ENCODE measurements at places on chromosomes 12 and 14.

DNA sequence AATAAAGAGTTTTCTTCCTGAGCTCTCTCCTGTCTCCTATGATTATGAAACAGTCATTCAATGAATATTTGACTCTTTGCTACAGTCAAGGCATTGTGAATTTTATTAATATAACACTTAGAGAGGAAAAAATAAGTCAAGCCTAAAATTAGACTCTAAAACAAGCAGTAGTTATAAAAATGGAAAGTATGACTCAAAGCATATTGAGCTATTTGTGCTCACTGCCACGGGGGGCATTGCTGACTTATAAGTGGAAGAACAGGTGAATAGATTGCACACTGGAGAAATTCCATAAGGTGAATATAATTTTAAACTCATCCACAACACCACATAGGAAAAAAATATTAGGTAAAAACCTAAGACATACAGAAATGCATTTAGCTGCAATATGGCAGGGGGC is 87.7 kb upstream of the CCDC196 start:
- no peak for DNase-seq

DNA sequence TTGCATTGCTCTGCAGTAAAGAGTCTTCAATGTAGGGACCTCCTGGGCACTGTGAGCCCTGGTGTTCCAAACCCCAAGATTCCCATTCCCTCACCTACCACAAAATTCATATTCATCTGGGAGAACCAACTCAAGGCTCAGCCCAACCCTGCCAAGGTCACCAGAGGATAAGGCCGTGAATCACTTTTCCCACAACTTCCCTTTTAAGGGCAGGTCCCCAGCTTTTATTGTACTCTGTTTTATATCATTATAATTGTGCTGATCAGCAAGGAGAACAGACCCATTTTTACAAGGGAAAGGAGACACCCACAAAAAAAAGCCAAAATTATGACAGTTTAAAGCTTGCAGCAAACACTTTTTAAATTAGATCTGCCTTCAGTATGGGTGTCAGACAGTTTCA is 363.0 kb upstream of the FKBP4 start:
- DNase-seq: no peak

GRCh38 chr12:53775478-53776145 is 23.8 kb upstream of the CISTR start:
- DNase-seq: no peak

- DNase-seq: peak; percentile 70
Observed at GRCh38 chr12:48000878-48001504, 3.3 kb downstream of the COL2A1 start.

- DNase-seq: no peak
Observed at GRCh38 chr12:30691122-30691879, 4.4 kb downstream of the IPO8 start.

DNA sequence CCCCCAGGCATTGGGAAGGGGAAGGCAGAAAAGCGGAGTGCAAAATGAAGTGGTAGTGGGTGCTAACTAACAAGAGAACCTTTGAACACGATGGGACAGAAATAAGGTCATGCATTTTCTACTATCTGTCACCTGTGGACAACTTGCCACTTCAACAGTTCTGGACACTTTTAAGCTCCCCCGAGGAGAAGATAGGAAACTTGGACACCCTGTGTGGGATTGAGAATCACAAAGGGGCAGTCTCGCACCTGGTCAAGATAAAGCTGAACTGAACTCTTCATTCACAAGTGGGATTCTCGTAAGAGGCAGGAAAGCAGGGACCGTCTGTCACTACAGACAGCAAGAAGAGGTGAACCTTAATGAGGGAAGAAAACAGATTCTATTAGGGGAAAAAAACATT is 51.6 kb downstream of the EIF2S3B start:
- DNase-seq: no peak

GRCh38 chr12:51246254-51246853 is 7.7 kb downstream of the DAZAP2 start:
- no peak for DNase-seq

DNA sequence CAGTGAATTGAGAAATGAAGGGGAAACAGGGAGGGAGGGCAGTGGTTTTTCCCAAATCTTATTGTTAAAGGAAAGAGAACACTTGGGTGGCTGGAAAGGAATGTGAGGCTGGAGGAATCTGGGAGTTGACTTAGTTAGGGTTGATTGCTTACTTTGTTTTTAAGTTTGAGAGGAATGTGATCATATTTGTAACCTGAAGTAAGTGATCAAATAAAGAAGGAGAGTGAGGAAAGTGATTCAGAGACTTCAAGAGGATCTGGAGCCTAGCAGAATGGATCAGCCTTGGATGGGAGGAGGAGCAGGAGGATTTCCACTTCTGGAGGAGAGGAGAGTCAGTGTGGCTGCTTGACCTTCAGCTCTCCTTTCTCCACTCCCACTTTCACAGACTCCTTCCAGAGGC is 6.0 kb upstream of the LRP6 start:
- DNase-seq: no peak

DNA sequence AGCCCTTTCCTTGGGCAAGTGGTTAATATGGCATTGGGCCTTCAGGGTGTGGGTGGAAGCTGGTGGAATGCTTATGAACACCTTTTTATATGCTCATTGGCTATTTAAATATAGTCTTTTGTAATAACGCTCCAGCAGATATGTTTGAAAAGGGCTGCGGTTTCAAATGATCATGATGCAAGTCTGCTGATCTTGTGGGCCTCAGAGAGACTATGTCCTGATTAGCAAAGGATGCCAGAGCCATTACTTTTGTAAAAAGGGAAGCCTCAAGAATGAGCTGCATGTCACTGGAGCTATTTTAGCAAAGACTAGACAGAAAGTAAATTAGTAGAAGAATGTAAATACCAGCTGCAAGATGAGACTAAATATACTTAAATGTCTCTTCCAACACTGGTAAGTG is 200.5 kb downstream of the GXYLT1 start:
- no peak for DNase-seq

GRCh38 chr14:24465368-24465767 is 22.8 kb upstream of the SDR39U1 start:
- no peak for DNase-seq

GRCh38 chr12:9273276-9273675 is 65.1 kb upstream of the PZP start:
- no peak for DNase-seq

GRCh38 chr12:27467641-27468040 is 21.1 kb downstream of the SMCO2 start:
- no peak for DNase-seq

DNA sequence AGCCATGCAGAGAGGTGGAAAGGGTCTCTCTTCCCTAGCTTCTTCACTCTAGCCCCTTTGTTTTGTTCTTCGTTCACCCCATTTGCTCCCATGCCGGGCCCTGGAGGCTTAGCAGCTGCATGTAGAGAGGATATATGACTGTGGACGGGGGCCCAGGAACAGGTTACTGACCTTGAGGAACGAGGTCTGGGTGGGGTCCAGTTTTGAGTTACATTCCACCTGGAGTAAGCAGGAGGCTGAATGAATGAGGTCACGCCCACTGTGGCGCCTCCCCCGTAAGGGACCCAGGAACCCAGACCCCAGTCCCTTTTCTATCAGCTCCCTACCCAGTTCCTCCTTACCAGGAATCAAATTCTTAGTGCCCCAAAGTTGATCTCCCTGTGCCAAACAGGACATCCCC is 6.6 kb downstream of the NDRG2 start:
- DNase-seq: no peak

GRCh38 chr14:32381869-32382268 is 52.8 kb downstream of the AKAP6 start:
- no peak for DNase-seq

DNA sequence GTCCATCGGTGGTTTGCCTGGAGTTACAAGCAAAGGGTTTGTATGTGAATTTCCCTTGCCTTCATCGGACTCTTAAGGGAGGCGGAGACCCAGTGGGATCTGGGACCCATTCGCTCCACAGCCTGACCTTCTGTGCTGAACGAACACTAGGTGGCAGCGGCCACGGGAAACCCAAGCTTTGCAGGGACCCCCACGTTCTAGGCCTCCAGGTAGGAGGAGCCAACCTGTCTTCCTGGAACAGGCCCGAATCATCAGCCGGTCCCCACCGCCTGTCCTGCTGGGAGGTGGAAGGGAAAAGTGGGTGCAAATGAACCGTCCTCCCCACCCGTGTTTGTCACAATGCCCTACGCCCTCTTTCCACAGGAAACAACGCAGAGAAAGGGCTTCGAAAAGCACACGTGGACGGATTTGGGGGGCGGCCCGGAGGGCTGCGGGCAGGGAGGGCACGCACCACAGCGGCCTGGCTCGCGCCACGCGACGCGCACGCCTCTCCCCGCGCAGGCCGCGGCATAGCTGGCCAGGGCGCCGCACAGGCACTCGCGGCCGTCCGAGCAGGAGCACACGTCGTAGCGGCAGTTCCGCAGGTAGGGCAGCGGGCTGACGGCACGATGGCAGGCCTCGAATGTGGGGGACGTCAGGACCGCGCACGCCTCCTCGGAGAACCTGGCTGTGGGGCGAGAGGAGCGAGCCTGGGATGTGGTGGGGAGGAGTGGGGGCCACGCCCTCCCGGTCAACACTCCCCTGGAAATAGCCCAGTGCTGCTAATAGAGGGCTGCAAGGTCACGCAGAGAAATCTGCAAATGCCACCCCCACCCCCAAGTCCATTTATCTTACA is 67.8 kb downstream of the VWF start:
- DNase-seq: peak; percentile 23

DNA sequence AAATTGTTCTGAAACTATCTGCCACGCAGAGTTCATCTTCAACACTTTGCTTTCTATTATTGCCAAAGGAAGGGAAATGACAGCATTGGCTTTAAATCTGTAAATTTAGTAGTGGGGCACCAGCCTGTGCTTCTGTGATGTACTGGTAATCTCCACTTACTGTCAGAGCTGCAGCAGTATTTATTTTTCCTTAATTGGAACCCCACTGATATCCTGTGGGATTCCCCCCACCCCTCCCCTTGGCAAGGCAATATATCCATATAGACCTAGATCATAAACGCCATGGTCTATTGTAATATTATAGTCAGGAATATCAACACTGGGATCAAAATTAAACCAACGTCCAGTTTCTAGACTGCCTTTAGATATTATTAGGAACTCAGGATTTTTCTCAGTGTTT is 96.7 kb downstream of the RMST start:
- no peak for DNase-seq

DNA sequence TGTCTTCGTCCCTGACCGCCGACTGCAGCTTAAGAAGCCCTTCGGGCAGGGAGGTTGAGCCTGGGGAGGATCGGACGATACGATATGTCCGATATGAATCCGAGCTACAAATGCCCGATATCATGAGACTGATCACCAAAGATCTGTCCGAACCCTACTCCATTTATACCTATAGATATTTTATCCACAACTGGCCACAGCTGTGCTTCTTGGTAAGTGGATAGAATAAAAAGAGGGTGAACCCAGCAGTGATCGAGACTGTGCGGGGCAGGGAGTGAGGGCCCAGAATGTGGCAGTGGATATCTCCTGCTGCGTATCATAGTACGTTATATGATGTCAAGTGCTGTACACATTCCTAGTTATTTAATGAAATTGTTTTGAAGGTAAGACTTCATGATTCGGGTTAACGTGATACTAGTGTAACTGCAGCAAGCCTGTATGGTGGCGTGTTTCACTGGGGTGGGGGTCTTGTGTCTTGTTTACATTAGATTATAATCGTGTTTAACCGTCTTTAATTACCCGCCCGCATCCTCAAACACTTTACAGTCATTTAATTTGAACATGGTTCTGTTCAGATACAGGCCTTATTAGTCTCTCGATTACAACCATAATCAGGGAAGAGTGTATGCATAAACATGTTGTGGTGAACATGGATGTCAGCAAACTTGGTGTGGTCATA is 1.3 kb downstream of the NAA30 start:
- peak; percentile 0 for DNase-seq

GRCh38 chr14:50773632-50774541 is 57.1 kb downstream of the NIN start:
- DNase-seq: no peak

- no peak for DNase-seq
Observed at GRCh38 chr12:26128168-26128567, 3.3 kb upstream of the BHLHE41 start.

GRCh38 chr14:33986804-33987203 is 35.9 kb upstream of the EGLN3 start:
- DNase-seq: no peak

GRCh38 chr12:108363165-108363564 is 24.1 kb upstream of the CMKLR1 start:
- no peak for DNase-seq

GRCh38 chr12:69919495-69919894 is 94.5 kb downstream of the MYRFL start:
- no peak for DNase-seq

DNA sequence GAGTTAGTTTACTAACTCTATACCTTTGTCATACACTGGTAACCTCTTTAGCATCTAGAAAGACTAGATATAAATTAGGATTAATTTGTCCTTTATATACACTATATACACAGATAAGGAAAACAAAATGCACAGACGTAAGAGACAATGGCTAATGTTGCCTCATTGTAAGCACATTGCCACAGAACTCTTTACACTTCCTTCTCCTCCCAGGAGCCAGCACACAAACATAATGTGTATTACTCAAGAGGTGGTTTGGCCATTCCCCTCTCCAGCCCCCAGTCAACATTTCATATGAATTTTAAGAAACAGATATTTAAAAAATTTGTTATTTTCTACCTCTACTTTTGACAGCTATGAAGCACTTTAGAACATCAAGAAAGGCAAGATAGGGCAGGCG is 131.4 kb upstream of the OR4E1 start:
- no peak for DNase-seq

DNA sequence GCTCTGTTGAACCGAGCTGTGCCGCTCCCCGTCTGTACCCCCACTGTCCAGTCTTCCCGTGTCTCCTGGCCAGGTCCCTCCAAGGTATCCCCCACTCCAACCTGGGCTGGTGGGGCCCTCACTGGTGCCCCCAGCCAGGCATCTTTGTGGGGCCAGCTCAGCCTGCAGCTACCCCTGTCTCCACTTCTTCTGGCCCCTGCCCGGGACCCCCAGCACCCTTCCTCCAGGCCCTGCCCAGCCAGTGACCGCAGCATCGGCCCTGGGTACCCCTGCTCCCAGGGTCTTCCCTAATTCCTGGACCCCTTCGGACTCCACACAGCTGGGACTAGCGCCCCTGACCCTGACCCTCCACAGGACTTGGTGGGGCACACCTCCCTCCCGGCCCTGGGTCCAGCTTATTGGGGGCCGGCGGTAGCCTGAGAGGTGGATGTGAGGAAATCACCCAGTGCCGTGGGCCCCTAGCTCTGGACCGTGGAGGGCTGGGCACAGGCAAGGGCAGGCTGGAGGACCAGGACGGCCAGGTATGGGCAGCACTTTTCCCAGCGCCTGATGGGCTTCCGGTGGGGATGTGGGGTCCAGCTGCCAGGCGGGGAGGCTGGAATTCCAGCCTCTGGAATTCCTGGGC is 4.1 kb upstream of the CRIP1 start:
- no peak for DNase-seq
